ENCODE measurements at places on chromosomes 7 and 10. TPM values are rescaled to one million over a fixed set of nuclear protein-coding genes. Genes with fewer than 3 reads are reported as not detected.

OPALIN gene
- not detected for total RNA-seq

DIP2C gene
- 2.0 TPM for total RNA-seq

CTNNA3 gene
- not detected for total RNA-seq

ZNF316 gene
- total RNA-seq = 11.5 TPM

C10orf62 gene
- total RNA-seq = not detected

ANXA8 gene
- 275 TPM for total RNA-seq

PKD2L1 gene
- not detected for total RNA-seq

LARP4B gene
- 33.3 TPM for total RNA-seq

GIMAP4 gene
- total RNA-seq = not detected

PPP1R9A gene
- total RNA-seq = not detected

PNLIP gene
- not detected for total RNA-seq

Data from hair follicular keratinocyte (primary cell).